ENCODE measurements at places on chromosomes 3 and 15. TPM values are rescaled to one million over a fixed set of nuclear protein-coding genes. Genes with fewer than 3 reads are reported as not detected.
A peak's percentile ranks its signal among the peaks of the same experiment; 100 is the strongest.

LAMB2 gene
- 337 TPM for polyA plus RNA-seq

STAB1 gene
- polyA plus RNA-seq: 29.3 TPM

PIERCE2 gene
- polyA plus RNA-seq: 1.7 TPM

SEMA3G gene
- 10.2 TPM for polyA plus RNA-seq

SLC28A2 gene
- 0.07 TPM for polyA plus RNA-seq

DNAH12 gene
- polyA plus RNA-seq: 0.62 TPM

LIPH gene
- polyA plus RNA-seq: not detected

CILP gene
- 32.3 TPM for polyA plus RNA-seq

TGM5 gene
- 0.12 TPM for polyA plus RNA-seq

SOX14 gene
- polyA plus RNA-seq: not detected

SCG3 gene
- 0.18 TPM for polyA plus RNA-seq

CLSTN2 gene
- polyA plus RNA-seq: 4.6 TPM

MAGEF1 gene
- 68.9 TPM for polyA plus RNA-seq

CCNDBP1 gene
- polyA plus RNA-seq: 43.0 TPM

GPR156 gene
- 1.8 TPM for polyA plus RNA-seq

FOXB1 gene
- polyA plus RNA-seq: not detected

TRIP4 gene
- 25.3 TPM for polyA plus RNA-seq

GRCh38 chr3:37050282-37050681 lies 57.0 kb downstream of the MLH1 start:
- no peak for DNase-seq

- no peak for DNase-seq
These were observed 61.6 kb downstream of the MEIS2 start for GRCh38 chr15:37038716-37039106.

- DNase-seq: no peak
These were observed 427.6 kb upstream of the MDFIC2 start for GRCh38 chr3:70740071-70740470.

DNA sequence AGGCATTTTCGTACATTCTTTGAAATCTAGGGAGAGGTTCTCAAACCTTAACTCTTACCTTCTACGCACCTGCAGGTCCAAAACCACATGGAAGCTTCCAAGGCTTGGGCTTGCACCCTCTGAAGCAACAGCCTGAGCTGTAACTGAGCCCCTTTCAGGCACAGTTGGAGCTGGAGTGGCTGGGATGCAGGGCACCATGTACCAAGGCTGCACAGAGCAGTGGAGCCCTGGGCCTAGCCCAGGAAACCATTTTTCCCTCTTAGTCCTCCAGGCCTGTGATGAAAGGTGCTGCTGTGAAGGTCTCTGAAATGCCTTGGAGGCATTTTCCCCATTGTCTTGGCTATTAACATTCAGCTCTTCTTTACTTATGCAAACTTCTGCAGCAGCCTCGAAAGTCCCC lies 66.9 kb upstream of the ZBED2 start:
- DNase-seq: no peak

DNA sequence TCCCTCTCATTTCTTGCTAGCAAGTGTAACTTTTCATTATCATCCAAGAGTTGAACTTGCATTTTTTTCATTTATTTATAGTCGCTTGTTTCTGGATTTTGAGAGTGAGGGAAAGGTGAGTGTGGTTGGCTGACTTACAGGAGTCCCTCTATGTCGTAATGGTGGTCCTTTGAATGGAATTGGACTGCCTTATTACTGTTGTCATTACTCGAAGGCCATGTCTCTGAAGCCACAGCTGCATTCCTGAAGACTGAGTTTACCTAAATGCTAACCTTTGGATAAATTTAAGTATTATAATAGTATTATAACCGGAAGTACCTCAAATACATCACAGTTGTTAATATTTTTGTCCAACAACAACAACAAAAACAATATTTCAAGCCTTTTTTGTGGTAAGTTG lies 488.9 kb downstream of the GABRG3 start:
- DNase-seq: no peak

DNA sequence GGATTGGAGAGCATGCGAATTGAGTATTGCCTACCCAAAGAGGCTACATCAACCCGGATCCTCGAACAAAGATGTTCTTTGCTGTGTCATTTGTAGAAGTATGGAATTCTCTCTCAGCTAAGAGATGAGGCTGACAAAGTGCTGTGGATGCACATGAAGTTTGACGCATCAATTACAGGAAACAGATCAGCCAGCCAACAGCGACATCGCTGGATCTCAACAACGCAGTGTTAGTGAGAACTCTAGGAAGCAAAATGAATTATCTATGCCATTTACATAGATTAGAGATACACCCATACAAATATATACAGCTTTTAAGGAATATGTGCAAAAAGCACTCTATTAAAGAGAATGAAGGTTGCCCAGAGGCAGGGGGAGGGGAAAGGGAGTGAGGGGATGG lies 160.6 kb upstream of the RGMA start:
- no peak for DNase-seq

DNA sequence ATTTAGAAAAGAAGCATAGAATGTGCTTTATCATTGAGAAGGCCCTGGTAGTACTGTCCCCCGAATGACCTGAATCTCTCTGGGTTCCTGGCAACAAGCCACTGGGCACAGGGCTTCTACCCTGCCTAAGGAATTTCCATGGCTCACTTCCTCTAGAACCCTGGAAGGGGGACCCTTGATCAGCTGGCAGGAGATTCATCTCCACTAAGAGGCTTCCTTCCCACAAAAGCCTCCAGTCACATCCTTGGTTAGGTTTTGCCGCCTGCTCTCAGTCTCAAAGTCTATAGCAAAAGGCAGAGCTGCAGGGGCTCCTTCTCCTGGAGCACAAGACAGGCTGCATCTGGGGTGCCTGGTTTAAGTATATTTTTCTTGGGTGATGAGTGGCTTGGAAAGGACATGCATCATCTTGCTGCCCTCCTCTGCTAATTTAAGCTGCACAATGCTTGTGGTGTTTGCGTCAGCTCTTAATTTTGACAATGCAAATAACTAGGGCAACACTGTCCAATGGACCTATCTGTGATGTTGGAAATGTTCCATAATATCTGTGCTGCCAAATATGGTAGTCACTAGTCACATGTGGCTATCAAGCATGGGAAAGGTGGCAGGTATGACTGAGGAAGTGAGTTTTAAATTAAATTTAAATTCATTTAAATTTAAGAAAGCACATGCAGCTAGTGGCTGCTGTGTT lies 33.4 kb upstream of the RARRES1 start:
- DNase-seq: no peak

GRCh38 chr15:59399465-59400102 lies 26.9 kb upstream of the MYO1E start:
- DNase-seq: peak; percentile 26

DNA sequence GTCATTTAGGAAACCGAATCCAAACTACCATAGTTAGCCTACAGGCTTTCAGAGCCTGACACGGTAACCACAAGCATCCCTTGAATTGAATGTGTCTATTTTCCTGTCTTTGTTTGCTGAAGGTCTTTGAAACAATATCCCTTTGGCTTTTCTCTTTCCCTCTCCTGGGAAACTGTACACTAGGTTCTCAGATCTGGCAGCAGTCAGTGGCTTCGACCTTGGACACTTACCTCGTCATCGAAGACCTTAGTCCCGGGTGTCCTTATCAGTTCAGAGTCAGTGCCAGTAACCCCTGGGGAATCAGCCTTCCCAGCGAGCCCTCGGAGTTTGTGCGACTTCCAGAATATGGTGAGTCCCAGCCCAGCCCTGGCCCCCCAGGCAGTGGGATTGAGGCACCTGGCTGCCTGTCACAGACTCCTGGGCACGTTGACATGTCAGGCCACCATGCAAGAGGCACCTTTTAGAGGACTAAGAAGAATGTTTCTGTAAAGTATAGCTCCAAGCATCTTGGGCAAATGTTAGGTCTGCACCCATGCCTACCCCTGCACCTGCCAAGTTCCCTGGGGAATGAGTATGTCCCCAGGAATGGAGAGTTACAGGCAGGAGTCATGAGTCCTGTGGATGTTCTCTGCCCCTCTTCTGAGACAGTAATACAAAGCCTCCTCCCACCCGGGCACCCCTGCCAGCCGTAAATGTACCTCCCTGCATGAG lies 30.4 kb upstream of the UMPS start:
- DNase-seq: no peak

GRCh38 chr3:81891055-81891895 lies 129.8 kb upstream of the GBE1 start:
- no peak for DNase-seq

DNA sequence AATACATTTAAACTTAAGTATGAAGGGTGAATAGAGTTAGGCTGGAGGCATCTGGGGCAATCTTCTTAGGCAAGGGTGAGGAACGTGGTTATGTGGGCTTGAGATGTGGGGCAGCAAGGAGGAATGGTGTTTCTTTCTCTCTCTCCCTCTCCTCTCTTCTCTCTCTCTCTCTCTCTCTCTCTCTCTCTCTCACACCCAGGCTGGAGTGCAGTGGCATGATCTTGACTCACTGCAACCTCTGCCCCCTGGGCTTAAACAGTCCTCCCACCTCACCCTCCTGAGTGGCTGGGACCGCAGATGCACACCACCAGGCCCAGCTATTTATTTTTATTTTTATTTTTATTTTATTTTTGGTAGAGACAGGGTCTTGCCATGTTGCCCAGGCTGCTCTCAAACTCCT lies 4.0 kb upstream of the MGA start:
- no peak for DNase-seq

DNA sequence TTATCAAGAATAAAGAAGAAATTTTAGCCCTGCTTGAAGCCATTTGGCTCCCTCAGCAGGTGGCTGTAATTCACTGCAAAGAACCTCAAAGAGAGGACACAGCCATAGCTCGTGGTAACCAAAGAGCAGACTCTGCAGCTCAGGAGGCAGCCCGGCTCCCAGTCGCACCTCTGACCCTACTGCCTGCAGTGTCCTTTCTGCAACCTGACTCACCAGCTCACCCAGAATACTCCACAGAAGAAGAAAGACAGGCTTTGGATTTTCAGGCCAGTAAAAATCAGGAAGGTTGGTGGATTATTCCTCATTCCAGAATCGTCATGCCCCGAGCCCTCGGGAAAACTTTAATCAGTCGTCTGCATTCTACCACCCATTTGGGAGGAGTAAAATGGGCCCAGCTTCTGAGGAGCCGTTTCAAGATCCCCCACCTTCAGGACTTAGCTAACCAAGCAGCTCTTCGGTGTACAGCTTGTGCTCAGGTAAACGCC lies 38.6 kb downstream of the ZBTB11 start:
- no peak for DNase-seq

GRCh38 chr3:31241533-31241932 lies 291.2 kb upstream of the STT3B start:
- DNase-seq: no peak

DNA sequence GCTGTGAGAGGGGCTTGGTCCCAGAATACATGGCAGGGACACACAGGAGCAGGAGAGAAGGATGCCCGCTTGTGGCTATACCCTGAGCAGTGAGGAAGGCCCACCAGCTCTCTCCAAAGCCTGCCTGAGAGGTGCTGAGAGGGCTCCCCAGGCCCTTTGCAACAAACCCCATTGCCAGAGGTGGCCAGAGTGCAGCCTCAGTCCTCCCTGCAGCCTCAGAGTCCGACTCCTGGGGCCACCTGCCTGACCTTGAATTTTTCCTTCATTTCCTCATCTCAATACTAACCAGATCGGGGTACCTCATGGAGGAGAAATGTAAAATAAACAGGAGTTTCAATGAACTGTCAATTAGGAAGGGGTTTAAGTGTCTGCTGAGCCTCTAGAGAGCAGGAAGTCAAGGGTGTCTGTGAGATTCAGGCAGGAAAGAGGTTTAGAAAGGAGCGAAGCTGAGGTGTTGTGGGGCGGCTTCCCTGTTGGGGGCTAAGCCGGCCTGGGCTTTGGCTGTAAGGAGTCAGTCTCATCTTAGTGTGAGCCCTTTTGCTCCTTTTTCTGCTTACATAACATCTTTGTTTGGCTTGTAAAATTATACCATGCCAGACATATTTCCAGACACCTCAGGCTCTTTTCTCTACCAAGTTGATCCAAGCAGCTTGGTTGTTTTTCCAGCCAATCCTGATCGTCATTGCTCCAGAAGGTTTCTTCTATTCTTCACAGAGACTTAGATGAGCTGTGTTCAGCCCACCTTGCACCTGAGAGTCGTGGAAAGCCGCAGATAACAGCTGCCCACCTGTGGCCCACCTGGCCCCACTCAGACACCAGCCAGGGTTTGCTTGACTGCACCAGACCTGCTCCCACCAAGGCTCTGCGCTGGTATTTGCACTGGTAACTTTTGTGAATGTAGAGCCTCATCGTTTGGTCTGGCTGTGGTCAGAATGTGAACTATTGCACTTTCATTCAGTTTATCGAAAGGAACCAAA lies 36.7 kb downstream of the CMTM7 start:
- no peak for DNase-seq

- DNase-seq: no peak
These were observed 45.8 kb upstream of the KLF13 start for GRCh38 chr15:31280831-31281216.

GRCh38 chr3:58560771-58561311 lies 16.4 kb downstream of the FAM107A start:
- DNase-seq: peak; percentile 92

- DNase-seq: peak; percentile 75
These were observed at the start of gene TOPBP1 for GRCh38 chr3:133661454-133662277. TOPBP1 (minus strand) TSS chr3:133661941; CDS start chr3:133661127, 814 bp downstream.

GRCh38 chr3:197149-197827 lies 725 bp downstream of the CHL1 start:
- DNase-seq: no peak

- DNase-seq: no peak
These were observed 11.9 kb downstream of the HDAC11 start for GRCh38 chr3:13492048-13492447.

GRCh38 chr3:53215816-53216215 lies 40.0 kb downstream of the TKT start:
- no peak for DNase-seq

- no peak for DNase-seq
These were observed 4.0 kb upstream of the DENND6A start for GRCh38 chr3:57696801-57697321.

- no peak for DNase-seq
These were observed 90.5 kb downstream of the AQP9 start for GRCh38 chr15:58228718-58229117.

GRCh38 chr15:28913171-28913765 lies 27.5 kb downstream of the APBA2 start:
- no peak for DNase-seq

DNA sequence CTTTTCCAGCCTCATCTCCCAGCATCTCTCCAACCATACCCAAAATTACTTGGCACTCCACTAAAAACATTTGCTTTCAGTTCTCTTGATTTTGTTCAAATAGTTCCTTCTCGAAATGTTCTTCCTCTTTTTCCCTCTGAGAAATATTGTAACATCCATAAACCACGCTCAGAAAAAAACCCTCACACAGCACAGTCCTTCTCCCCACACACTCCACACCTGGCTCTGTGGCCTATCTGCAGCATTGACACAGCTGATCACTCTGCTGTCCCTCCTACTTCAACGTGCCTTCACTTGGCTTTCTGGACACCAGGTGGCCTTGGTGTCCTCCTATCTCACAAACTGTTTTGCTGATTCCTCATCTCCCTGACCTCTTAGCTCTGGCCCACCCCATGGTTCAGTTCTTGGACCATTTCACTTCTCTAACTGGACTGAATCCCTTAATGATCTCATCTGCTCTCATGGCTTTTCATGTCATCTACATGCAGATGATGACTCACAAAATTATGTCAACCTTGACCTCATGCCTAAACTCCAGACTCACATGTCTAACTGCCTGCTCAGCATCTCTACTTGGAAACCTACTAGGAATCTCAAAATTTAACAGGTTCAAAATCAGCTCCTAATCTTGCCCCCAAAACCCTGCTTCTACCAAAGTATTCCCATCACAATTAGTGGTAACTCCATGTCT lies 93.3 kb downstream of the TRIM42 start:
- peak; percentile 27 for DNase-seq
